ENCODE measurements at places on chromosomes 1 and 21. TPM values are rescaled to one million over a fixed set of nuclear protein-coding genes. Genes with fewer than 3 reads are reported as not detected.

- DNase-seq: peak; percentile 39
Measured at GRCh38 chr21:26169061-26169610, 1.4 kb downstream of the APP start.

- peak; percentile 72 for DNase-seq
Measured at GRCh38 chr1:178541829-178542553, 29.1 kb downstream of the TEX35 start.

- DNase-seq: peak; percentile 46
Measured at GRCh38 chr1:193069748-193070385, 10.5 kb downstream of the RO60 start.

DNA sequence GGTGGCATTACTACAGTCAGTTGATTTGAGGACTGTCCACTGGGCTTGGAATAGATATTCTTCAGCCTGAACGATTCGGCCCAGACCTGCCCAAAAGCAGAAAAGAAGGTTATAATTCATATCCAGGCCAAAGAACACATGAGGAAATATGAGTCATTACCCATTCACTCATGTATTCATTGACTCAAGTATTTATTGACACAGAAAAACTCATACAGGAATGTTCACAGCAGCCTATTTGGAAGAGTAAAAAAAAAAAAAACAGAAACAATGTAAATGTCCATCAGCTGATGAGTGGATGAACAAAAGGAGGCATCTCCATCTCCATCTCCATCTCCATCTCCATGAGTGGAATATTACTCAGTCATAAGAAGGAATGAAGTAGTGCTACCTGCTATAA is 15.9 kb downstream of the ZMYND12 start:
- DNase-seq: no peak

DNA sequence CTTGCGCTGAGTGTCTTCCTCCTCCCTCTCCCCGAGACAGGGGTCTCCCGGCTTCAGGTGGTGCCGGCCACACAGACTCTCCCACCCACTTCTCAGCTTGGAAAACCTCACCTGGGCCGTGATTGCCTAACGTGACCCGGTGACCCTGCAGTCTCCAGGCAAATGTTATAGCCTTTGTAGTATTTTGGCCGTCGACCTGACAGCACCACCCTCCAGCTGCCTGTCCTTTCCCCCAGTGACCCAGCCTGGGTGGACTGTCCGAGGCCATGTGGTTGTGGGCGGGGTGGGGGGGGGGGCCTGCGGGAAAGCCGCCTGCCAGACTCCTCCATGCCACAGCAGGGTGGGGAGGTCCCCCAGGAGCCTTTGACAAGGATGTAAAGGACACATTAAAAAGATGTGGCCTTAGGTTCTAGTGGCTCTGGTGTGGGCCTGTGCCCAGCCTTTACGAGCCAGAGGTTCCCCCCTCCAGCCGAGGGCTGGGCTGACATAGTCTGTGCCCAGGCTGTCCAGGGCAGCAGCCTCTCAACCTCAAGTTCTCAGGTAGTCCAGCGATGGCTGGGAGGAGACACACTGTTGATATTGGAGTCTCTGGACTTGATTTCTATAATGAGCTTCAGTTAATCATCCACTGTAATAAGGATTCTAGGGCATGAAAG is 8.1 kb downstream of the TOR3A start:
- DNase-seq: no peak

DNA sequence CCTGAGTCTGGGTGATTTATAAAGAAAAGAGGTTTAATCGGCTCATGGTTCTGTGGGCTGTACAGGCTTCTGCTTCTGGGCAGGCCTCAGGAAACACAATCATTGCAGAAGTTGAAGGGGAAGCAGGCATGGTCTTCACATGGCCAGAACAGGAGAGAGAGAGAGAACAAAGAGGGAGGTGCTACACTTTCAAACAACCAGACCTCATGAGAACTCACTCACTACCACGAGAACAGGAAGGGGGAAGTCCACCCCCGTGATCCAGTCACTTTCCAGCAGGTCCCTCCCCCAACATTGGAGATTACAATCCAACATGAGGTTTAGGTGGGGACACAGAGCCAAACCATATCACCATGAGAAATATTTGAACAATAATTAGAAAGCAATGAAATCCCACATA is 222.9 kb downstream of the FAM72C start:
- no peak for DNase-seq

GRCh38 chr1:42747125-42747524 is 7.1 kb upstream of the CLDN19 start:
- DNase-seq: peak; percentile 71

The GPR37L1 gene
- total RNA-seq: 0.11 TPM

The CELA3A gene
- total RNA-seq: not detected

The DPYD gene
- total RNA-seq: 0.22 TPM
